ENCODE measurements at places on chromosomes 11 and 22.

GRCh38 chr11:129544691-129545090, 169.0 kb downstream of the BARX2 start:
- DNase-seq, result no peak

- no peak for DNase-seq
These were observed 143.7 kb upstream of the ARHGAP42 start for GRCh38 chr11:100543386-100543785.

- peak; percentile 41 for DNase-seq
These were observed 871 bp upstream of the SEZ6L start for GRCh38 chr22:26168330-26168851.

DNA sequence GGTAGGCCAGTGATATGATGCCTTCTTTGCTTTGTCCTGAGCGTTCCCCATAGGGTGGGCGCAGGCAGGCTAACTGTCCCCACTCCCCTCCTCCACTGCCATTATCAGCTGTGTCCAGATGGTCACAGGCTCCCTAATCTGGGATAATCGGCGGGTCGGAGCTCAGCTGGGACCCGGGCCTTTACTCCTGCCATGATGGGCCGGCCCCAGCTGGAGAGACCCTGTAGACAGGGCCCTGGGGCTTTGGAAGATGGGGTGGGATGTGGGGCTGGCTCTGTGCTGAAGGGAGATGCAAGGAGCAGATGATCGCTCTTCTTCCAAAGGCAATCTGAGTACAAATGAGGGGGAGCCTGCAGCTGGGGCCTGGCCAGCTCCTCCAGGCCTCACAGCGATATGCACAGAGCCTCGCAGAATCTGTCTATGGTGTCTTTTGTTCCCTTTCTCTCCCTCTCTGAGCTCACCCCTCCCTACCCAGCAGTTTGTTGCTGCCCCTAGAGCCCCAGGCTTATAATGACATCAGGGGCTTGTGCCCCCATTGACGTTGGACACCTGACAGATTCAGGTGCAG, 11.9 kb downstream of the KLHL35 start:
- DNase-seq, result no peak

GRCh38 chr22:50089231-50089630, 575 bp upstream of the MOV10L1 start:
- no peak for DNase-seq

- DNase-seq, result no peak
These were observed 123.8 kb downstream of the TEAD1 start for GRCh38 chr11:12797996-12798395.

GRCh38 chr11:117829369-117829725, 4.8 kb upstream of the FXYD2 start:
- DNase-seq, result no peak

GRCh38 chr11:76236092-76236999, 30.0 kb upstream of the WNT11 start:
- DNase-seq, result no peak

Data from DMS153 (cell line).